ENCODE measurements at places on chromosomes 12 and 14.

- DNase-seq, result no peak
Observed at GRCh38 chr12:110548678-110549077, 34.4 kb downstream of the PPTC7 start.

DNA sequence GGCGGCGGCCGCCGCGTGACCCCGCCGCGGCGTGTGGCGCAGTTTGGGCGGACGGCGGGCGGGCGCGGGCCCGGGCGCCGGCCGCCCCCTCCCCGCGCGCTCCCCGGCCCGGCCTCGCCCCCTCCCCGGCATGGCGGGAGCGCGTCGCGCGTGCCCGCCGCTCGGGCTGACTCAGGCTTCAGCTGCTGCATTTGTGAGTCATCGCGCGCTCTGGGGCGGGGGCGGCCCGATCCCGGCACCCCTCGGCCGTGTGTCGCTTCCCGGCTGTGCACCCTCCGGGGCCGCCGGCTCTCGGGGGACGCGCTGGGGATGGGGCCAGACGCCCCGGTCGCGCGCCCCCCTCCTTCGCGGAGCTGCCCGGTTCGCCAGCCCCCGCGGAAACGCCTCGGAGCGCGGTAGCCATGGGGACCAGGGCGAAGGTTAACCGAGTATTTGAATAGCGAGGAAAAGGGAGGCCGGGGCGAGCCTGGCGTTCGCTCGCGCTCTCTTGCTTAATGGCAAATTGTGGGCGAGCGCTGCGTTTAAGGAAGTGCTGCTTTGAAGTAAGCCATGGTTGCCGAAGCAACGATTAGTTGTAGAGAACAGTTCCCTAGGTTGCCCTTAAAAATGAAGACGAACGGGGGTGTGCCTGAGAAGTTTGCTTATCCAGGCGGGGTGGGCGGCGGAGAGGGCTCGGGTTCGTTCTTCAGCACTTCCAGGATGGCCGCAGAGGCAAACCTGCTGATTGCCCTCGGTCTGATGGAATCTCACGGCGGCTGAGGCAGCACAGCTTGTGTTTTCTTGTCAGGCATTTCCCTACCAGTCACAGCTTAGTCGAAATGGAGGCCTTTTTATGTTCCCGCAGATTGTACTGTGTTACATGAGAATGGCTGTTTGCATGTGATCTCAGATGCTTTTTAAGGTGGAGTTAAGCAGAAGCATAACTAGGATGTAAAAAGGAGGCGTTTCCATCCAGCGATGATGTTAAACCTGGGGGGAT is 896 bp downstream of the EIF5 start:
- DNase-seq, result peak; percentile 27

- no peak for DNase-seq
Observed at GRCh38 chr12:98180603-98181002, 334.8 kb upstream of the TMPO start.

DNA sequence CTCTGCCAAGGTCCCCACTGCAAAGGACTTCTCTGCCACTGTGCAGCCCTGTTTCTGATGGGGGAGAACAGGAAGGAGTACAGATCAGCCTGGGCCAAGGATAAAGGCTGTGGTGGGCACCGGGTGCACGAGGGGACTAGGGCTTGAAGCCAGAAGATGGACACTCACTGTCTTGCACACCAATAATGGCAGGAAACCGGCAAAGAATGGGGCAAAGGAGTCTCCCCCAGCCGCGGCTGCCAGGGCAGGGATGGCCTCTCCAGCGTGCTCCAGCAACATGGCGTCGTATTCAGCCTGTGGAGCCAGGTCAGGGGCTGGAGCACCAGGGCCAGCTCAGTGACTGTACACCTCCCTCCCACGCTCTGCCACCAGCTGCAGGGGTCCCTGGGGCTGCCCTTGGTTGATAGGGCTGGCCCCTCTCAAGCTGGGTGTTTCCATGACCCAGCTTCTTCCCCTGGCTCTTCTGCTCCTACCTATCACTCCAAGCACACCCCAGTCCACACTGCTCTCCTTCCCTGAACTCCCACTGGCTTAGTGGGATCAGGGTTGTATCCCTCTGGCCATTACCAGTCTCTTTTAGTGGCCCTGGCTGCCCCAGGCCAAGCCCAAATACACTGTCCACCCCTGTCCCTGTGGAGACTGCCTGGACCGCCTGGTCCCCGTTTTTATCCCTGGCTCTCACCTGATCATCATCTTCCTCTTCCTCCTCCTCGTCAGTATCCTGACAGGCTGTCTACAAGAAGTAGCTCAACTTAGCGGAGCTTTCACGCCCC is 6.3 kb downstream of the IPO4 start:
- DNase-seq, result no peak

DNA sequence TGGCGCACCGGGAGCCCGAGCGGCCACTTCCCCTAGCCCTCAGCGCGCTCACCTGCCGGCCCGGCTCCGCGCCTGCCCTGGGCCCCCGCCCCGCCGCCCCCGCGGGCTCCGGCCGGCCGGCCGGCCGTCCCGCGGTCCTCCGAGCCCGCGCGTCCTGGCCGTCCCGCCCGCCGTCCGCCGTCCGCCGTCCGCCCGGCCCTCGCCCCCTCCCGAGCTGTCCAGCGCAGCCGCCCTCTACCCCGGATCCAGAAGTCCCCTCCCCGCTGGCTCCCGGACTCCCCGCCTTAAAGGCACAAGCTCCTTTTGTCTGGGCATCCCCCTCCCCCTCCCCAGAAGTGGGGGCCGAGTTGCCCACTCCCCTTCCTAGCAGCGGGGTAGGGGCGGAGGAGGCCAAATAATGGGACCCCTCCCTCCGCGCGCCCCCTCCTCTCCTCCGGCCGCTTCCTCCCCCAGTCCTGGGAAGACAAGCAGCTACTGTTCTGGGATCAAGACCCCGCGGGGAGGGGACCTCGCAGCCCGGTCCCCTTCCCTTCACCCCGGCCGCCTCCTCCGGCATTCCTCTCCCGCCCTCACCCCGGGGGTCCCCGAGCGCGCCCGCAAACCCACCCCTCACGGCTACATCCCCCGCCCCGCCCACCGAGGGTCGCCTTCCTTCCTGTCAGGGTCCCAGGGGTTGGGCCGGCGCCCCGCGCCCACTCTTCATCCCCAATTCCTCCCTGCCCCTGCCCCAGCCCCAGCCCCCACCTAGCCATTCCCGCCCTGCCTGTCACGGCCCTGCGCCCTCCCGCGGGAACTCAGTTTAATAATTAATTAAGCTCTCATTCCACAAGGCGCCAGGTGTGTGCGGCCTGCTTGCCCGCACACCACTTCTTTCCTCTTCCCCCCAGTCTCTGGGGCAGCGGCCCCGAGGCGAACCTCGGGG is at the start of gene ADCY6:
Gene ADCY6, minus strand, starts transcription at position 236 of the 922 bp plus-strand sequence. CDS start 5,655 bp downstream, outside the sequence.
- DNase-seq, result no peak

All from esophagus squamous epithelium (tissue), 5 donors.